Fibroblast of skin of scalp (primary cell): ENCODE measurements at places on chromosomes 16 and 17.

DNA sequence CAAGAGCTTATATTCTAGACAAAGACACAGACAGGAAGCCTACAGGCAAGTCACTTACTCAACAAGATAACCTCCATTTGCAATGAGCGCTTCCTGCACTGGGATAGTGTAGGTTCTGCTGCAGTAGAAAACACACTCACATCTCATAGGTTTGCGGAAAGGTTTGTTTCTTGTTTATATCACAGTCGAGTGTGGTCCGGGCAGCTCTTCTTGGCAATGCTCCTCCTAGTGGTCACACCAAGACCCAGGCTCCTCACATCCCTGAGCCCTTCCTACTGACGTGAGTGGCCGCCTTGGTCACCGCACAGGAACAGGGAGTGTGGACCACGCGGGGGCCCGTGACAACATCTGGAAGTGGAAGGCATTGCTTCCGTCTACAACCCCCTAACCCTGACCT lies 48.0 kb upstream of the RBFOX3 start:
- DNase-seq: no peak

GRCh38 chr17:52751051-52751450 lies 592.5 kb upstream of the CA10 start:
- DNase-seq: no peak

DNA sequence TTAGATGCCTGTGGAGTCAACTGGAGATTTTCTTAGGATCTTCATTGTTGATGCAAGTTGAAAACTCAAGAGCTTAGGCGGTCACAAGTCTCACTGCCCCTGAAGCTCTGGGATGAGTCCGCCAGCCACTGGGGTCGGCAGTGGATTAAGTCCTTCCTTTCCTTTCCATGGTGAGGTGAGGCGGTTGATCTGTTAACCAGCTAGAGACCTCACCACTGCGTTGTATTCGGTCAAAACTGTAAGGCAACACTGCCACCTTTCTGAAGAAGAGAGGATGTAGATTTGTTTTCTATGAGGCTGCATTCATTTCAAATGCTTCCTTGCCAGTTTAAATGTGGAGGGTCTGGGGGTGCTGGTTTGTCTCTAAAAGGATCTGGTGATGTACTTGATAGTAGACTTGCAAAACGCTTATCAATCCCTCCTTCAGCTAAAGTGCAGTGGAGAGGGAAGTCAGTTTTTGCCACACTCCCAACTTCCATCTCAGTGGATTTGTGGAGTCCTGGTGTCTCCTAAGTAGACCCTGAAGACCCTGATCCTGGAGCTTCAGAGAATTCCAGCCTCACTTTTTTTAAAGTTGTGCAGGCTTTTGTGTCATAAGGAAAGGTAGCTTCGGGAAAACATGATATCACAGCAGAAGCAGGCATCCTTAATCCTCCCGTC lies 1.7 kb downstream of the MYOCD start:
- peak; percentile 90 for DNase-seq

GRCh38 chr16:621526-622105 lies 9.2 kb upstream of the WFIKKN1 start:
- DNase-seq: no peak

- no peak for DNase-seq
These were observed 146.5 kb downstream of the SDK2 start for GRCh38 chr17:73497721-73498120.

DNA sequence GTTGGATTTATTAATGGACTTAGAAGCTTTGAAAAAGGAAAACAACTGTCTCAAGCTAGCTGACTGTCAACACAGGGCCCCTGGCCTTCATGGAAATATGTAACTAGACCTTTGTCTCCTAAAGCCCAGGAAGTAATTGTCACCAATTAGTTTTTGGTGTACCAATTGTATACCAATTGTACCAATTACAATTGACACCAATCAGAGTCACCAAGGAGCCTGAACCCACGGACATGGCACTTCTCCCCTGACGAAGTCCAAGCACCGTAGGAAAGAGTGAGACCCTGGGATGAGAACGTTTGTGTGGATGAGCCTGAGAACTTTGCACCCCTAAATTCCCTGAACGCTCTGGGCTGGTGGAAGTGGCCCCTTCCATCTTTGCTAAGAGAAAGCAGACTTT lies 129.0 kb downstream of the ENGASE start:
- DNase-seq: no peak

DNA sequence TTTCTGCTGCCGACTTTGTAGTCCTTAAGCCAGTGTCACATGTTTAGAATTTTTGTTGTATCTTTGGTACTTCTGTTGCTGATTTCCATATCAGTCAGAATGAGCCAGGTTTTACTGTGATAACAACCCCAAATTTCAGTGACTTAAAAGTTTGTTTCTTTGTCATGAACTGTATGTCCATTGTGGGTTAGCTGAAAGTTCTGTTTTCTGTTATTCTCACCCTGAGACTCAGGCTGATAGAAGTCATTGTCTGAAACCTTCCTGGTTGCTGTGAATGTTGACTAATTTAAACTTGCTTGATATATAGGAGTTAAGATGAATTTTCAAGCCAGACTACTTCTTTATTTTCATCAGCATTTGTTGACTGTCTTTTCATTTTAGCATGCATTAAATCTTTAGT lies 68.8 kb downstream of the MRTFB start:
- DNase-seq: no peak

- peak; percentile 53 for DNase-seq
These were observed 151.0 kb upstream of the RBL2 start for GRCh38 chr16:53282975-53283946.

GRCh38 chr17:13410874-13411273 lies 190.9 kb downstream of the HS3ST3A1 start:
- DNase-seq: no peak

DNA sequence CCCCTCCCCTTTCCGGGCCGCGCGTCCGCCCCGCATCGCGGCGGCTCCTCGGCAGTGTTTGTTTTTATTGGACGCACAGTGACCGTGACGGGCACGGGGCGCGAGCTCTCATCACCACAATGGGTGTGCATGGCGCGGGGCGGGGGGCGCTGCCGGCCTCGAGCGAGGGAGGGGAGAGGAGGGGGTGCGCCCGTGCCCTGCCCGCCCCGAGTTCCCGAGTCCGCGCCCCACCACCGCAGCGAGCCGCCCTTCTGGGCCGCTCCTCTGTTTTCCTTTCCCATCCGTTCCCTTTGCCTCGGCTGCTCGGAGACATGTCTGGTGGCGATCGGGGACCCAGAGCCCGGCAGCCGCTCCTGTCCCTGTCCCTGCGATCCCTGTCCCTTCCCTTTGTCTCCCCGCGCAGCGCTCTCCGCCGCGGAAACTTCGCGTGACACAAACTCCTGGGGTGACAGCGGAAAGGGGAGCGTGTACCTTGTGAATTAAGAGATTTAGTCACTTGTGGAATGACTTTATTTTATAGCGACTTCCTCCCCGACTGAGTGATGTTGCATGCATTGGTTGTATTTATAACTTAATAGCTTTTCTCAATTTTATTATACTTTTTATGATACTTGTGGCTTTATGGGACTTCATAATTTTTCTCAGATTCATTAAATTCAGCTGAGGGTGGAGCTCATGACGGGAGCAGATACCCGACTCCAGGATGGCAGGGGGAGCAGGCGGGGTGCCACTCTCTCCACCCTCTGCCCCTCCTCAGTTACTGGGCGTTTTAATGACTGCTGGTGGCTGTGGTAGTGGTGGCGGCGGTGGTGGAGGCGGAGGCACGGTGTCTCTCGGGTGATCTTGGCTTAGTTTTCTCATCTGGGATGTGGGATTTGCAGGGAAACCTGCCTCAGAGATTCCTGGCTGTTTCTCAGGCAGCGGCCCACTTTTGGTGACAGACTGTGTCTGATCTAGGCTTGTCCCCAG lies 40.8 kb downstream of the MRM1 start:
- DNase-seq: no peak

GRCh38 chr17:82821554-82821953 lies 18.3 kb downstream of the ZNF750 start:
- no peak for DNase-seq

DNA sequence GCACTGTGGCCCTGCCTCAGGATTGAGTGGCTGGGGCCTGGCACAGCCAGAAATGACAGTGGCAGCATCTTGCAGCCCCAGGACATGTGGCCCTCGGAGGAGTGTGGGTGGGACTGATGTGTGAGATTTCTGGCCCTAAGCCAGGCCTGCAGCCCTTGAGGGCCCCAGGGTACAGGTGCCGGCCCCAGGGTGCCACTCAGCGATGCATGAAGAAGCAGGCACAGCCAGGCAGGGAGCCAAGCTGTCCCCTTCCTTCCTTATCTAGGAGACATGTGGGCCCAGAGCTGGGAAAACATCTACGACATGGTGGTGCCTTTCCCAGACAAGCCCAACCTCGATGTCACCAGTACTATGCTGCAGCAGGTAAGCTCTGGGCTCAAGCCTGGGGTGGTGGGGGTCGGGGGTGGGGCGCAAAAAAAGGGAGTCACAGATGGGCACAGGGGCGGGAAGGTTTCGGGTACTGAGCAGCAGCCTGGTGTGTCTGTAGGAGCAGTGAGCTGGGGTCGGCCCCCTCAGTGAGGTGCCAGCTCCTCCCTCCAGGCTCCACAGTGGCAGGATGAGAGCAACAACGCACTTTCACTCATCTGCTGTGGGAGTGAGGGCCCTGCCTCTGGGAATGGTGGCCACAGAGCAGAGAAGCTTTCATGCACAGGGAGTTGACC lies 4.1 kb downstream of the ACE start:
- DNase-seq: no peak

DNA sequence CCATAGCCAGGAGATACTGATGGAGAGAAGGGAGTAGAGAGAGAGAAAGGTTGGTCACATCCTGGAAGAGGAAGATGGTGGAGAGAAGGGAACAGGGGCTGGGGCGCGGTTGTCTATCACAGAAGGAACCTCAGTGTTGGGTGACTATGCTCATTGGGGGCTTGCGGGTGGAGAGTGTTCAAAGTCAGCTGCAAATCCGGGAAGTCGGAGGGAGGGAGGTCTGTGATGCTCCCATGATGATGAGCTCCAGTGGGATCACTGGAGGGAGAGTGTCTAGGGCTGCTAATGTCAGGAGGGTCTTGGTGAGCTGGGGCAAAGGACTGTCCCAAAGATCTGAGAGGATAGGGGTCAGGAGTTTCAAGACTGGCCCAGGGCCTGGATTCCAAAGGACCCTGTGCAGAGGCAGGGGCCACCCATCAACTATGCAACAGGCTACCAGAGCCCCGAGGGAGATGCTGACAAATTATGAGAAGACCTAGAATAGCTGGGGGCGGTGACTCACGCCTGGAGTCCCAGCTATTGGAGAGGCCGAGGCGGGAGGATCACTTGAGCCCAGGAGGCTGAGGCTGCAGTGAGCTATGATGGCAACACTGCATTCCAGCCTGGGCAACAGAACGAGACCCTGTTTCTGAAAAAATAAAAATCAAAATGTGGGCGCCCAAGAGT lies 2.6 kb downstream of the SPDYE4 start:
- DNase-seq: no peak

- DNase-seq: no peak
These were observed 74.3 kb upstream of the MRTFB start for GRCh38 chr16:13996778-13997288.

DNA sequence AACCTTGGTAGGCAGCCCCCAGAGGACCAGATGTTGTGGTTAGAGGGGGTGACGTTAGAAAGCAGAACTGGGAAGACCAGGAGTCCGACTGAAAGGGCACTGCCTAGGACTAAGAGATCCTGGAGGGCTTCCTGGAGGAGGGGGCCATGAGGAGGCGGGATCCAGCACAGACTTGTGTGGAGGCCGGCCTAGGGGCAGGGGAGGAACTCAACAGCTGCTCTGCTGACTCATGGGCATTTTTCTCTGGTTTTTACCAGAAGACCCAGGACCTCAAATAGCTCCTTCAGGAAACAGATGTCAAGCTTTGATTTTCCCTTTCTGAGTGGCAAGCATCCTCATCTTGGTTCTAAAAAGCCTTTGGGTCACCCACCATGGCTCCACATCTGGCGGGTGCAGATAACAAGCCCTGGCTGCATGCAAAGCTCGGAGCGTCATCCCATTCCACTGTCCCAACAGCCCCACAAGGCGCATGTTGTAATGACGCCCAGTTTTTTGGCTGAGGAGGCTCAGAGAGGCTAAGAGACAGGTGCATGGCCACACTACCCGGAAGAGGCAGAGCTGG lies 29.0 kb downstream of the IL21R start:
- peak; percentile 9 for DNase-seq

- peak; percentile 36 for DNase-seq
These were observed 10.4 kb upstream of the WFDC1 start for GRCh38 chr16:84284154-84284722.

DNA sequence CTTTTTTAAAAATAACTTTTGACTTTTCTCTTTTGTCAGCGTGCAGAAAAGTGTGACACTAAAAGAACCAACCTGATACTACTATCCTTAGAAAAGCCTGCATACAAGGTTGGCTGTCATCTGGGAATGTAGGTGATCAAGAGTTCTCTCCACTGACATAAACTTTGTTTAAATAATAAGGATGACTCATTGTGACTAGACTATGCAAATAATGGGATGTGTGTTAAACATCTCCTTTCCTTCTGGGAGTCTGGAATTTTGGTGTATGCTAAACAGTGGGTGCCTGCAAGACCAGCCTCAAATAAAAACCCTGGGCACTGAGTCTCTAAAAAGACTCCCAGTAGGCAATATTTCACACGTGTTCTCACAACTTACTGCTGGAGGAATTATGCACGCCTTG lies 373.4 kb downstream of the CNTNAP4 start:
- no peak for DNase-seq

DNA sequence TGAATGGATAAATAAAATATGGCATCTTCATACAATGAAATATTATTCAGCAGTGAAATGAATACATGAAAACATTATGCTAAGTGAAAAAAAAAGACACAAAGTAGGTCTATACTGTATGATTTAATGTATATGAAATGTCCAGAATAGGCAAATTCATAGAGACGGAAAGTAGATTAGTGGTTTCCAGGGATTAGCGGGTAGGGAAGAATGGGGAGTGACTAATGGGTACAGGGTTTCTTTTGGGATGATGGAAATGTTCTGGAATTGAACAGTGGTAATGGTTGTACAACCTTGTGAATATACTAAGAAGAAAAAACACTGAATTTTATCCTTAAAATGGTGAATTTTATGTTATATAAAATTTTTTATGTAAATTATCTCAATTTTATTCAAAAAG lies 8.5 kb upstream of the MYCBPAP start:
- DNase-seq: peak; percentile 77

DNA sequence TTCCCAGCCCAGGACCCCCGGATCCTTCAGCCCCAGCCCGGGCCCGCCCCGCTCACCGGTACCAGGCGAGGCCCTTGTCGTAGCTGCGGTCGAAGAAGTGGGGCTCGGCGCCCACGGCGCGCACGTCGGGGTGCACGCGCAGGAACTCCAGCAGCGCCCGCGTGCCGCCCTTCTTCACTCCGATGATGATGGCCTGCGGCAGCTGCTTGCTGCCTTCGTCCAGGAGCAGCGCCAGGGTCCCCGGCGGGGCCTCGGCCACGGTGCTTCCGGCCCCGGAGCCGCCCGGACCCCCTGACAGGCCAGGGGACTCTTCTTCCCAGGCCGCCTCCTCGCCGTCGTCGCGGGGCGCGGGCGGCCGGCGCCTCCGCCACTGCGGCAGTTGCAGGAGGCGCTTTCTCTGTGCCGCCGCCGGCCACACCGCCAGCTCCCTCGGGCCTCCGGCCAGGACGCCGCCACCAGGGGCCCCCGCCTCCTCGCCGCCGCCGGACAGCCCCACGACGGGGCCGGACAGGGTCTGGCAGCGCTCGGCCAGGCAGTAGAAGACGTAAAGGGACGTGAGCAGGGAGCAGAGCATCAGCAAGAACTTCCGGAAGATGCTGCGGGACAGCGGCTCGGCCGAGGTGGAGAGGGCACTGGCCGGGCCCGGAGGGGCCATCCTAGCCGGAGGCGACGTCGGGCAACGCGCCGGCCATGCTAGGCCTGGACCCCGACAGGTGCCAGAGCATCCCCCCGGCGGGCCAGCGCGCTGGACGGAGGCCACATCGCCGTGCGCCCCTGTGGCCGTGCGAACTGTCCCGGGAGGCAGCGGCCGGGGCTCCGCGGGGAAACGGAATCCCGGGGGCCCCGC lies 1.0 kb downstream of the HS3ST3A1 start:
- DNase-seq: no peak
